WTC11 (cell line): ENCODE measurements at places on chromosomes 4 and X. TPM values are rescaled to one million over a fixed set of nuclear protein-coding genes. Genes with fewer than 3 reads are reported as not detected.

DNA sequence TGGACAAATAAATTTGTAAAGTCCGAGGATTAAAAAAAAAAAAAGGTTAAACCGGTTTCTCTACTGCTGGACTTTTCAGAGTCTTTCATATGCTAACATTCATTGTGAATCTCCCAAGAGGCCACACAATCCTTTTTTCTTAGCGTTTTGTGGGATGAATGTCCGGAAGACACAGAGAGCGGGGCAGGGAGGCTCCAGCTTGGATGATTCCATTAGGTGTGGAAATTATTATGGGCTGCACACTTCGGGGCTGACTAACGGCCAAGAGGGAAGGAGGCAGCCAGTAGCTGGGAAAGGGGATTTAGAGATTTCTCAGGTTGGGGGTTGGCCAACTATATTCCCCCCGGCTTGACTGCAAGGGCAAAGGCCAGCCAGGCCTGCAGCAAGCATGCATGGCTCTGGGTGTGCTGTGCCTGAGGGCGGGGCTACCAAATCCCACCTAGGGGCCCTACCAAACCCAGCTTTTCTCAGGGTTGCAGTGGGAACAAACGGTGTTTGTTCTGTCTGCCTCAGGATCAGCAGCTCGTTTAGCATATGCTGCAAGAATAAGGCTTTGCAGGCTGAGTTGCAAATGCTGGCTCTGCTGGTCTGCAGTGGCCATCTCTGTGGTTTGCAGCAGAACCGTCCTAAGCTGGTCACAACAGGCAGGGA is 28.6 kb downstream of the NYX start:
- peak; percentile 69 for DNase-seq

GRCh38 chr4:141207961-141208360 is 12.7 kb upstream of the ZNF330 start:
- DNase-seq: no peak

DNA sequence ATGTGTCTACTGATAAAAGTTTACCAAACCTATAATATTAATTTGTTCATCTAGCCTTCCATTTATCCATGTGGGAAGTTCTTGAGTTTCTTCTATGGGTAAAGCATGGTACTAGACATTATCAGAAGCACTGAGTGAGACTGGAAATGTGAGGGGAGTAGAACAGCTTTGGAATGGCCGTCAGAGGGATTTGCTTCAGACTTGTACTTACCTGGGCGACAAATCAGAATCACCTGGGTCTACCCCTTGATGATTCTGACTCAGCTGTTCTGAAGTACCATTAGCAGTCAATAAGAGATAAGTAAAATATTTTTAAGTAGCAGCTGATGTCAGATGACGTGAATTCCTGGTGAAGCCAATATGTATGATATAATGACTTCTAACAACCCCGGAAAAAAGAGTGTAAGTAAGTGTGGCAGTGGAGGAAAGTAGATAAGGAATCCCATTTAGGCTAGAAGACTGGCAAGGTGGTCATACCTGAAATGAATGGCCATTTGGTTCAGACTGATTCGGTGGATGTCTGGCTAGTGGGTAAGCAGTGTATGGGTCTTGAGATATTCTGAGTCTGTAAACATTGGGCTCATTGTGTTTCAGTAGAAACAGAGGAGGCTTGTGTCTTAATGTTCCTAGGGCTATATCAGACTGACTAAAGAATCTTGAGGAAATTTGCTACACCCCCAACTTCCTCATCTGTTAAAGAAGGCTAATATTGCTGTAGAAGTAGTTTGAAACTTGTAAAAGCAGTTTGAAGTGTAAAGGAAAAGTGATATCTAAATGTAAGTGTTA is 409.2 kb downstream of the NKX6-1 start:
- DNase-seq: no peak

The CPLX1 gene
- 1.5 to 3.5 TPM (median 2.0 TPM) in 3 replicates for total RNA-seq

The RAB33B gene
- total RNA-seq: 5.7 to 7.5 TPM (median 6.5 TPM) in 3 replicates

The CSN3 gene
- not detected in 3 replicates for total RNA-seq

The SERPINA7 gene
- not detected in 3 replicates for total RNA-seq

The POU4F2 gene
- not detected in 3 replicates for total RNA-seq
